Stimulated activated CD4-positive, alpha-beta T cell treated with anti-CD3 and anti-CD28 coated beads, TNF-alpha, amount 100 ng/mL, for 1 hour (primary cell): ENCODE measurements at places on chromosomes 3 and 15.

DNA sequence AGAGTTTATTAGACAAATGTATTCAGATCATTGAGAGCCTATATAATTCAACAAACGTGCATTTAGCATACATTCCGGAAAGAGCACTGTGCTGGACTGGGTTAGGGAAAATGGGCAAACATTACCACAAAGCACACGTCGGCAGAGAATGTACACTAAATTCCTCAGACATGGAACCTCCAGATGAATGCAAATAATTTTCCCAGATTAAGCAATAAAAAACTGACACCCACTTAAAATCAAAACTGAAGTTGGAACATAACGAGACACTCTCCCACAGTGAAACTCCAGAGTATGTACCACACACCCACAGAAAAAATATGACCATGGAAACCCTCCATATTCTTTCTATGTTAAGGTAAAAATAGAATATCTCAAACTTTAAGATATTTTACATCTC lies 4.8 kb downstream of the SECISBP2L start:
- no peak for DNase-seq

- DNase-seq, result no peak
These were observed 27.9 kb downstream of the EHD4 start for GRCh38 chr15:41944313-41944940.

GRCh38 chr3:197226179-197226578 lies 72.2 kb downstream of the DLG1 start:
- DNase-seq, result no peak

DNA sequence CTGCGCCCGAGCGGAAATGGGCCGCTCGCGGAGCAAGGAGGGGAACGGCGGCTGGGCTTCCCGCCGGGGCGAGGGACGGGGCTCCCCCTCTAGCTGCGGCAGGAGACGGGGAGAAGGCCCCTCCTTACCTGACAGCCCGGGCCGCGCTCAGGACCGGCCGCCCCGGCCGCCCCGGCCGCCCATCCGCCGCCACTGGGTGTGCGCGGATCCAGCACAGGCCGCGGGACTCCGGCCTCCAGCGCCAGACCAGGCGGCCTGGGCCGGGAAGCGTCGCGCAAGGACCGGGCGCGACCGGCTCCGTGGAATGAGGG lies 296 bp downstream of the TPRA1 start:
- no peak for DNase-seq

GRCh38 chr15:100022806-100023205 lies 289.6 kb upstream of the LYSMD4 start:
- DNase-seq, result no peak

DNA sequence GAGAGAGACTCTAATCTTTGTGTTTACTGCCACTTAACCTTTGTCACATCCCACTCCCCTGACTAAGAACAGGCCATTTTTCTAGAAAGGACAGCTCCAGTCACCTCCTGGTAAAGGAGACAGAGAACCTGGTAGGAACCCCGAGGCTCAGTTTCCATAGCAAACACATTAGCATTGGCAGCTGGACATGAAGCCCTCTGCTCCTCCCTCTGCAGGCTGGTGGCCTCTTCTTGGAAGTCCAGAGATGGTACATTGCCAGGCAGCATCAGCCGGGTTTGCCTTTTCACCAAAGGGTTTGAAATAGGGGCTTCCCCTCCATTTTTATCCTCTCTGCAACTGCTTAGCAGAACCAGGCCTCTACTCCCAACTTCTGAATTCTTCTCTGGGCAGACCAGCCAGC lies 213.4 kb upstream of the SEMA6D start:
- DNase-seq, result no peak

DNA sequence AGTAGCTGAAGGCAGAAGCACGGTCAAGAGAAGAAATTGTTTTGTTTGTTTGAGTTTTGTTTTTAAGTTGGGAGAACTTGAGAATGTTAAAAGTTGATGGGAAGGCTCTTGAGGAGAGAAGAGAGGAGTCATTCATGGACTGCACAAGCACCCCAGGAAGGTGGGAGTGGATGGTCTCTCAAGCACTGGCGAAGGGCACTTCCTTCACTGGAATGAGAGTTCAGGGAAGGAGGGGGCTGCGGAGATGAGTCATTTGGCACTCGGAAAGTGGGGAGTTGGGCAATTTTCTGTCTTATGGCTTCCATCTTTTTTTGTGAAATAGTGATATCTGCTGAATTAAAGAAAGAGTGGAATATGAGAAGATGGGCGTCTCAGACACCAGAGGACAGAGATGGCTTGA lies 66.0 kb downstream of the ATP13A4 start:
- DNase-seq, result no peak

GRCh38 chr15:57527382-57528091 lies 64.2 kb upstream of the MYZAP start:
- DNase-seq, result no peak

DNA sequence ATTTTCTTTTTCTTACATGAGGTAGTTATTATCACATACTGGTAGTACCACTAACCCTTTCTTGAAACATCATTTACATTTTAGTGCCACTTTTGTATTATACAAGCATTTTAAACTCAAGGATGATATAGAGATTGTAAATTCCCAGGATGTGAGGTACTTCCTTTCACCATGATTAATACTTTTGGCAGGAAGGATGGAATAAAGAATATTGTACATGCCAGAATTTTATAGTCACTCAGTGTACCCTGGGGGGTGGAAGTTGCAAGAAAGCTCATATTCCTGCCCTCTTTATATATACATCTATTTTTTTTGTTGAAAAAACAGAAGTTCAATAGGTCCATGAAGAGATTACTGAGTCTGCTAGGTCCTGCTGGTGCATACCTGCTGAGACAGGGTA lies 141.0 kb upstream of the PLSCR5 start:
- no peak for DNase-seq

DNA sequence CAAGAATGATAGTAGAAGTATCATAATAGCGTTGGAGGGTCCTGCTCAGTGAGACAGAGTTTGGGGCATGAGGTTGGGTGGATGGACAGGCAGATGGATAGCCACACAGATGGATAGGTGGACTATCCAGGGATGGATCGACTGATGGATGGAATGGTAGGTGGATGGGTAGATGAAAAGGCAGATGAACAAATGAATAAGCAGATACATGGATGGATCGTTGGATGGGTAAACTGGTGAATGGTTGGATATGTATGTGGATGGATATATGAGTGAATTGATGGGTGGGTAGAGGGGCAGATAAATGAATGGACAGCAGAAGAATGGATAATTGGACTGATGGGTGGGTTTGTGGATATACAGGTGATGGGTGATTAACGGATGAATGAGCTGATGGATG lies 9.5 kb downstream of the CPNE9 start:
- DNase-seq, result no peak

- no peak for DNase-seq
These were observed 130.6 kb upstream of the ZBED2 start for GRCh38 chr3:111725706-111726105.

DNA sequence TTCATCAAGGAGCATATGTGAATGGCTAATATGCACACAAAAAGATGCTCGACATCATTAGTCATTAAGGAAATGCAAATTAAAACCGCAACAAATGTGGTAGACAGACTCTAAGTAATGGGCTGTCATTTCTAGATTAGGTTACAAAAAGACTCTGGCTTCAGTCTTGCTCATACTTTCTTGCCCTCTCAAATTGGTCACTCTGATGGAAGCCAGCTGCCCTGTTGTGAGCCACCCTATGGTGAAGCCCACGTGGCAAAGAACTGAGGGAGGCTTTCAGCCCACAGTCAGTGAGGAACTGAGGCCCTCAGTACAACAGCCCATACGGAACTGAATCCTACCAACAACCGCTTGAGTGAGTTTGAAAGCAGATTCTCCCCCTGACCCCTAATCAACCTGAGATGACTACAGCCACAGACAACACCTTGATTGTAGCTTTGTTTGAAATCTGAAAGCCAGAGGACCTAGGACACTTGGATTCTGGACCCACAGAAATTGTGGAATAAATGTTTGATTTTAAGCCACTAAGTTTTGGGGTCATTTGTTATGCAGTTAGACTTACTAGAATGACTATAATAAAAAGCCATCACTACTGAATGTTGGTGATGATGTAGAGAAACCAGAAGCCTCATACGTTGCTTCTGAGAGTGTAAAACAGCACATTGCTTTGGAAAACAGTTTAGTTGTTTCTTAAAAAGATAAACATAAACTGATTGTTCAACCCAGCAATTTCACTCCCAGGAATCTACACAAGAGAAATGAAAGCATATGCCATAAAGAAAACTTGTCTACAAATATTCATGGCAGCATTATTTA lies 45.7 kb downstream of the EHHADH start:
- no peak for DNase-seq

- DNase-seq, result no peak
These were observed 43.1 kb downstream of the FGF7 start for GRCh38 chr15:49466119-49466518.

- no peak for DNase-seq
These were observed 244.4 kb upstream of the COL8A1 start for GRCh38 chr3:99393961-99394360.

GRCh38 chr3:130457671-130458070 lies 59.3 kb upstream of the COL6A6 start:
- no peak for DNase-seq

DNA sequence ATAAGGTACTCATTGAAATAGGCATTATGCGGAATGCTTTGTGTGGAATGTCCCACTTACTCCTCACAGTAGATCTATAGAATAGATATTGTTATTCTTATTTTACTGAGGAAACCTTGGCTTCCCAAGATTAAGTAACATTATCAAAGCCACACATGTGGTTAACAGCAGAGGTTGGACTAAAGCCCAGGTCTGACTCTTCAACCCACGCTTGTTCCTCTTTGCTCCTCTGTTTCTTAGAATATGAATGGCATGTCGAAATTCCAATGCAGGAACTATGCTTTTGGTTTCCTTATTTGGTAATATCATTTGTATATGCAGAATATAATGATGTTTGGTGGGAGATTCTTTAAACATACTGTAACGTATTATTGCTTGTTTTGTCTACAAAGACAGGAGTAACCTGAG lies 818.8 kb upstream of the LMCD1 start:
- no peak for DNase-seq

DNA sequence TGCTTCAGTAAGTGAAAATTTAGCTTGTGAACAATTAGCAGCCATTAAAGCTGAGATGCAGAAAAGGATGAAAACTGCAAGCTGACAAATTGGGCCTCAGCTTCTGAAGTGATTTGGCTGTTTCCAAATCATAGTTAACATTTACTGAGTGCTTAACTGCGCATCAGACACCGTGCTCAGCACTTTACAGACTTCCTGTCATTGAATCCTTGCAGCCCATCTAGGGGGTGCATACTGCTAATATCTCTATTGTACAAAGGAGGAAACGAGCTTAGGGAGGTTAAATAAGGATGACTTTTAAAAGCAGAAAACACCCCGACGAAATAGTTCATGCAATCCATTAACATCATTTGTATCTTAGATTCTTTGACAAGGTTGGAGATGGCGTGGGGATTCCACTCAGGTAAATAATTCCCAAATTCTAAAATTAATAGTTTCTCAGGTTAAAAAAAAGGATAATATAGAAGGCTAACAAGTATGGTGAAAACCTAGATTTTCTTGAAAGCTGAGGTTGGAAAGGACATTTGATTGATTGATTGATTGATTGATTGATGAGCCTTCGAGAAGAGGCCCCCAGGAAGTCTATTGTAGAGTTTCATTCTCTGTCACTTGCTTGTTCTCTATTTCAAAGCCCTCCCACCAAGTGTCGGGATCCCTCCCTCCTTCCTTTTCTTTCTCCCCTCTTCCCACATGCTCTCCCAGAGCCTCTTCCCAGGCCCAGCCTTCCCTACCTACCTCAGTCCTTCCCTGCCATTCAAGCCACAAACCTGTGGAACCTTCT lies 23.5 kb upstream of the EPHB3 start:
- DNase-seq, result no peak

GRCh38 chr3:149512073-149512782 lies 37.7 kb downstream of the TM4SF4 start:
- no peak for DNase-seq

GRCh38 chr3:70985572-70985971 lies 598.0 kb downstream of the FOXP1 start:
- DNase-seq, result no peak

GRCh38 chr3:62723166-62723913 lies 151.9 kb downstream of the CADPS start:
- DNase-seq, result no peak

- no peak for DNase-seq
These were observed 23.1 kb downstream of the TNK2 start for GRCh38 chr3:195885036-195885891.

DNA sequence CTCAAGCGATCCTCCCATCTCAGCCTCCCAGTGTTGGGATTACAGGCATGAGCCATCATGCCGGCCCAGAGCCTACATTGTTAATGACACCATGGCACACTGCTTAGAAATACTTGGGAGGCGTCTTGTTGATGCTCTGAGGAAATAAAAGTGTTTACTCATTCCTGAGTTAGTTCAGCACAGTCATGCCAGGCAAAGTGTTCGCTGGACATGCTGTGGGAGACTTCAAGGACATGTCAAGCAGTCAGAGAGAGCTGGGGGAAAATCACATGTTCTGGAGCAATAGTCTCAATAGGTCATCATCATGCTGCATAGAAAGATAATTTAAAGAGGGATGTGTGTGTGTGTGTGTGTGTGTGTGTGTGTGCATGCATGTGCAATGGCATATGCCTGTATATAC lies 37.5 kb downstream of the TTC23 start:
- DNase-seq, result no peak

DNA sequence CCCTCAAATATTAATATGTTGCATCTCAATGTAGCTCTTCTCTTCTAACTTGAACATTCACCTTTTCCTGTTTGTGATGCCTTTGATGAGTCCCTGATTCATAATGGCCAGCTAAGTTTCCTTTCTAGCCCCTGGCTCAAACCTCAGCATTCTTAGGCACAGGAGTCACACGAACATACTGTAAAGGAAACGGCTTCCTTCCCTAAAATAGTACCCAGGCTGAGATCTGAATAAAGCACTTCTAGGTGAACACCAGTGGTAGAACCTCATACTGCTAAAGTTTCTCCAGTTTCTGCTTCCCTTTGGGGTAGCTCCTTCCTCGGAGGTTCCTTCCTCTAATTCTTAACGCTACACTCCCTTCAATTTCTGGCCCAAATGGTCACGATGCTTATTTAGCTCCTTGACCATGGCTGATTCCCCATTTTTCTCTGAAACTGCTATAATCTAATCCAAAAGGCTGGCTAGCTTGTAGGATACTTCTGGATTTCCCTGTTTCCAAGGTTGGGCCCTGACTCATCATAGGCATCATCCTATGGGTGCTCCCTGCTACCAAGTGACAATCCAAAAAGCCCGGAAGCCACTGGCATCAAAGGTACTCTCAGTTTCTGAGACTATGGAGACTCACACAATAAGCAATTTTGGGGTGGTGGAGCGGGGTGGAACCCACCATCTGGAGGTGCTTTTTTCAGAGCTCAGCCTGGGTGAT lies 2.4 kb downstream of the ANAPC13 start:
- DNase-seq, result no peak
